ENCODE measurements at places on chromosomes 6 and 20. TPM values are rescaled to one million over a fixed set of nuclear protein-coding genes. Genes with fewer than 3 reads are reported as not detected.

DNA sequence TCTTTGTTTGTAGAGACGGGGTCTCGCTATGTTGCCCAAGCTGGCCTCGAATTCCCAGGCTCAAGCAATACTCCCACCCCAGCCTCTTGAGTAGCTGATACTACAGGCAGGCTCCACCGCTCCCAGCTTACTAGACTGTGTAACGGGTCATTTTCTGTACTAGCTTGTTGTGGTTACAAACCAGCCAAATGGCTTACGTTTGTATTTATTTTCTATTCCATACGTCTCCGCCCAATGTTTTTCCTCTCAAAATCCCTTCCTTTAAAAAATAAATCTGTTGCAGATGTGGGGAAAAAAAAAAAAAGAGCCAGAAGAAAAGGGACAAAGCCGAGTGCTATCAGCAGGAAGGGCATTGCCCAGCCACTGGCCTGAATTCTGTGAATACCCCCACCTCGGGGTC, 41.6 kb downstream of the PRND start:
- no peak for DNase-seq

- no peak for DNase-seq
Measured at GRCh38 chr6:113381232-113381631, 475.9 kb upstream of the MARCKS start.

GRCh38 chr20:20365480-20366161, 2.3 kb upstream of the INSM1 start:
- no peak for DNase-seq

GRCh38 chr6:31661262-31662123, 915 bp upstream of the C6orf47 start:
- DNase-seq = no peak

- no peak for DNase-seq
Measured at GRCh38 chr6:106612671-106613416, 16.5 kb downstream of the RTN4IP1 start.

The NEDD9 gene
- 196 TPM for total RNA-seq

The SOX12 gene
- 2.2 TPM for total RNA-seq

The LY86 gene
- total RNA-seq = 10.9 TPM

The CUL7 gene
- total RNA-seq = 10.1 TPM

The HLA-DRB1 gene
- total RNA-seq = 58.6 TPM

The C20orf144 gene
- total RNA-seq = not detected
